WTC11 (cell line): ENCODE measurements at places on chromosomes 1 and 21.

- H3K27me3 ChIP-seq = no peaks in the 10 kb centered on the region
- no peaks in the 10 kb centered on the region for H3K36me3 ChIP-seq
- no peak overlapping the region for H3K27ac ChIP-seq
- H3K4me3 ChIP-seq = no peak overlapping the region
- no peaks in the 10 kb centered on the region for H3K4me1 ChIP-seq
These were observed 26.0 kb downstream of the ADGRL4 start for GRCh38 chr1:78980511-78980910.

DNA sequence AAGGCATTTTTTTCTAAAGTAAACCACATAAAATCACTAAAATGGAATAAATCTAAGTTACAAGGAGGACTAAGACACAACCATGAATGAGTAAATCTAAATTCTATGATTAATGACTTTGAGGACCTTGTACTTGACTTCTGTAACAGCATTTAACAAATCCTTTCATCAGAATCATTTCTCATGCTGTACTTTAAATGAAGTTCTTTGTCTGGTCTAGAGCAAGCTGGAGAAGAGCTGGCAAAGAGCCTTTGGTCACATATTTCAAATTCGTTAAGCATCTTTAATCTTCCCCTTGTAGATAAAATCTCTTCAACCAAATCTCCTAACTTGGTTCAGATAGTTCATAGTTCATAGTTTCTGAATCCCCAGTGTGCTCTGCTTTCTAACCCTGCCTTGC is 405.4 kb downstream of the PTPRC start:
- no peaks in the 10 kb centered on the region for H3K27me3 ChIP-seq
- H3K36me3 ChIP-seq = no peaks in the 10 kb centered on the region
- no peak overlapping the region for H3K4me3 ChIP-seq
- no peaks in the 10 kb centered on the region for H3K4me1 ChIP-seq
- no peak for DNase-seq

GRCh38 chr1:58883037-58883887 is 99.4 kb upstream of the JUN start:
- H3K27ac ChIP-seq = no peak overlapping the region
- peaks cover 6% of the 10 kb centered on the region for H3K4me1 ChIP-seq

- DNase-seq = no peak
- peaks cover 6% of the 10 kb centered on the region for H3K36me3 ChIP-seq
- no peak overlapping the region for H3K27ac ChIP-seq
- H3K27me3 ChIP-seq = no peaks in the 10 kb centered on the region; the same call in 1 of the 2 replicates
- no peaks in the 10 kb centered on the region for H3K4me1 ChIP-seq
These were observed 317.2 kb downstream of the LTN1 start for GRCh38 chr21:28675331-28676041.

GRCh38 chr1:34844252-34844634 is 15.3 kb downstream of the SMIM12 start:
- no peaks in the 10 kb centered on the region for H3K27me3 ChIP-seq
- H3K36me3 ChIP-seq = peaks cover 6% of the 10 kb centered on the region
- DNase-seq = peak; percentile 28
- H3K4me1 ChIP-seq = peaks cover 38% of the 10 kb centered on the region
- no peak overlapping the region for H3K4me3 ChIP-seq
- H3K27ac ChIP-seq = no peak overlapping the region; the same call in 1 of the 2 replicates

- H3K27ac ChIP-seq = no peak overlapping the region
- H3K27me3 ChIP-seq = no peaks in the 10 kb centered on the region; the same call in 1 of the 2 replicates
- H3K4me1 ChIP-seq = peaks cover 11% of the 10 kb centered on the region
- DNase-seq = no peak
- no peak overlapping the region for H3K4me3 ChIP-seq
These were observed 7.6 kb upstream of the NFASC start for GRCh38 chr1:204863024-204863423.

DNA sequence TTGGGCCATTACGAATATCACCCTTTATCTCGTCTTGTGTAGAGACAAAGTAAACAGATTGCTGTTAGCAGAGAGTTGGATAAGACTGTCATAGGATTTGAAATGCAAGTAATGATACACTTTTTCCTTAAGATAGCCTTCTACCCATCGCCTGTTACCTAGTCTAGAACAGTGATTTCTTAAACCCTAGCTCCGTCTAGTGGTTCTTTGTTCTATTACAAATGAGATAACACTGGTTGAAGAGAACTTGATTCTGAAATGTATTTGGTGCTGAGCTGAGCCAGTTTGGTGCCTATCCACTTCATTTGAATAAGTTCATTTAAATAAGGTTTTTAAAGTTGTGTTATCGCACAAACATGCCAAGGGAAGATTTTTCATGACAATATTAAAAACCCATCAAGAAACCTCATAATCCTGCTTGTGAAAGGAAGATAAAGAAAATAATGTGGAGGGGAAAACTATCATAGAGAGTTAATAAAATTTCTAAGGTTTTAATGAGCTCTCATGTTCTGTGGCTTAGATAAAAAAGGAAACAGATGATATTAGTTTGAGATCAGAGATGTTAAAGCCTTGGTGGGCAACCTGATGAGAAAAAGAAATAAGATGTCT is 1.5 kb upstream of the KCNH1 start:
- H3K36me3 ChIP-seq = no peaks in the 10 kb centered on the region
- no peak overlapping the region for H3K4me3 ChIP-seq
- peaks cover 10% of the 10 kb centered on the region for H3K4me1 ChIP-seq
- H3K27me3 ChIP-seq = peaks cover 35% of the 10 kb centered on the region
- no peak overlapping the region for H3K27ac ChIP-seq

GRCh38 chr1:205373022-205373797 is 16.5 kb upstream of the KLHDC8A start:
- H3K4me1 ChIP-seq = peaks cover 46% of the 10 kb centered on the region
- 0 out of 2 replicates have a peak overlapping the region, but pooled peaks have one; percentile 9 for H3K27ac ChIP-seq
- peak overlapping the region; percentile 43 for H3K4me3 ChIP-seq
- no peaks in the 10 kb centered on the region for H3K36me3 ChIP-seq
- no peak for DNase-seq
- no peaks in the 10 kb centered on the region for H3K27me3 ChIP-seq

DNA sequence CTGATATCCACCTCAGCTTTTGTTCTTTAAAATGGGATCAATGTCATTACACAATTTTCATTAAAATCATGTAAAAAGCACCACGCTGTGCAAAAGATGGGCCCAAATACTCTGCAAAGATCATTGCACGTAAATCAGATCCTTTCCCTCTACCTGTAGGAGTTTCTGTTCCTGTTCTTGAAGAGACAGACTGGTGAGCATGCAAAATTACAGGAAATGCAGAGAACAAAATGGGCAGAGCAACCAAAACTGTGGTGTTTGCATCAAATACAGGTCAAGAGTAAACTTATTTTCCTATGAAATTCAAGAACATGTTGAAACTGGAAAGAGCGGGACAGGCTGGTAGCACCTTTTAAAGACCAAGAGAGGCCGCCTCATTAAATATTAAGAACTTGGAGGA is 294.9 kb upstream of the ADGRL2 start:
- H3K27me3 ChIP-seq = peaks cover 2% of the 10 kb centered on the region; the same call in 1 of the 2 replicates
- H3K36me3 ChIP-seq = no peaks in the 10 kb centered on the region
- no peak overlapping the region for H3K27ac ChIP-seq
- peaks cover 46% of the 10 kb centered on the region for H3K4me1 ChIP-seq
- no peak for DNase-seq

DNA sequence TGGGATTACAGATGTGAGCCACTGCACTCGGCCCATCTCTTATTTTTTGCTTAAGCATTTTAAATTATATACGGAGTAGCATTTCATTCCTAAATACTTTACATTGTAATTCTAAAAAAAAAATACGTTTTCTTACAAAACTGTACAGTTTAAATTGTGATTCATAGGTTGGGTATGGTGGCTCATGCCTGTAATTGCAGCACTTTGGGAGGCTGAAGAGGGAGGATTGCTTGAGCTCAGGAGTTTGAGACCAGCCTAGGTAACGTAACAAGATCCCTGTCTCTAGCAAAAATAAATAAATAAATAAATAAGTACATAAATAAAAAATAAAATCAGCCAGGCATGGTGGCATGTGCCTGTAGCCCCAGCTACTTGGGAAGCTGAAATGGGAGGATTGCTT is 24.6 kb downstream of the TBCE start:
- DNase-seq = no peak
- H3K27ac ChIP-seq = no peak overlapping the region
- H3K27me3 ChIP-seq = no peaks in the 10 kb centered on the region
